Stimulated activated CD8-positive, alpha-beta memory T cell treated with anti-CD3 and anti-CD28 coated beads, Interleukin-15, amount 100 ng/mL, for 48 hours (primary cell): ENCODE measurements at places on chromosomes 6 and 20.

- DNase-seq, result no peak
Measured at GRCh38 chr20:37392441-37393195, 46.7 kb downstream of the SRC start.

GRCh38 chr6:158086504-158087223, 81.4 kb downstream of the SERAC1 start:
- no peak for DNase-seq

GRCh38 chr20:57480444-57481160, 44.3 kb downstream of the CTCFL start:
- peak; percentile 7 for DNase-seq

DNA sequence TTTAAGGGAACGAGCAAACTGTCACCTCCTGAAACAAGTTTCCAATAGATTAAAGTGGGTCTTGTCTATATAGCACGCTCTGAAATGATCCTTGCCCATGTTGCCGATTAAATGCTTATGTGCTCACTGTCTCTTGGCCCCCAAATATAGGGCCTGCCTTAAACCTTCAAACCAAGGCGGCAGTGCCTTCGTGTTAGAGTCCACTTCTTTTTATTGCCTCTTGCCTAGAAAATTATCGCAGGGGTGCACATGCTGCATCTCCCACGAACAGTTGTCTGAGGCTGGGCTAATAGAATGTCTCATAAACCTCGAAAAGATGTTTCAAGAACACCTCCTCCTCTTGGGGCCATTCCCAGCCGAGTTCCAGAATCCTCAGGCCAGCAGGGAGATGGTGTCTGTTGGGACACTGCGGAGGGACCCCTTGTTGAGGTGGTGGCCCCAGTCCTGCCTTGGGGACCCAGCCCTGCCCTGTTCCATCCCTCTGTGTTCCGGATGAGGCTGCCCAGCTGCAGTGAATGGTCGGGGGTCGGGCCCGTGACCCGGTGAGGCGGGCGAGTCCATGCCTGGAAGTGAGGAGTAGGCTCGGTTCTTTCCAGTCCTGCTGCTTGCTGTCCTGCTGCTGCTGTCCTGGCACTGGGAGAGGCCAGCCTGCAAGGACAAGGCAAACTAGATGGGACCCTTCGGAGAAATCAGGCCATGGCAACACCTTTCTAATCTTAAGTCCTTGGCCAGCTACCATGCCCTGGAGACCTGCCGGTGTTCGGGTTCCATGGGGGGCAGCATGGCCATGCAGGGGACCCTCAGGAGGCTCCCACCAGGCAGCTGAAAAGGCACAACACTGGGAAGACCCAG, 34.7 kb upstream of the SLCO4A1 start:
- DNase-seq, result no peak

DNA sequence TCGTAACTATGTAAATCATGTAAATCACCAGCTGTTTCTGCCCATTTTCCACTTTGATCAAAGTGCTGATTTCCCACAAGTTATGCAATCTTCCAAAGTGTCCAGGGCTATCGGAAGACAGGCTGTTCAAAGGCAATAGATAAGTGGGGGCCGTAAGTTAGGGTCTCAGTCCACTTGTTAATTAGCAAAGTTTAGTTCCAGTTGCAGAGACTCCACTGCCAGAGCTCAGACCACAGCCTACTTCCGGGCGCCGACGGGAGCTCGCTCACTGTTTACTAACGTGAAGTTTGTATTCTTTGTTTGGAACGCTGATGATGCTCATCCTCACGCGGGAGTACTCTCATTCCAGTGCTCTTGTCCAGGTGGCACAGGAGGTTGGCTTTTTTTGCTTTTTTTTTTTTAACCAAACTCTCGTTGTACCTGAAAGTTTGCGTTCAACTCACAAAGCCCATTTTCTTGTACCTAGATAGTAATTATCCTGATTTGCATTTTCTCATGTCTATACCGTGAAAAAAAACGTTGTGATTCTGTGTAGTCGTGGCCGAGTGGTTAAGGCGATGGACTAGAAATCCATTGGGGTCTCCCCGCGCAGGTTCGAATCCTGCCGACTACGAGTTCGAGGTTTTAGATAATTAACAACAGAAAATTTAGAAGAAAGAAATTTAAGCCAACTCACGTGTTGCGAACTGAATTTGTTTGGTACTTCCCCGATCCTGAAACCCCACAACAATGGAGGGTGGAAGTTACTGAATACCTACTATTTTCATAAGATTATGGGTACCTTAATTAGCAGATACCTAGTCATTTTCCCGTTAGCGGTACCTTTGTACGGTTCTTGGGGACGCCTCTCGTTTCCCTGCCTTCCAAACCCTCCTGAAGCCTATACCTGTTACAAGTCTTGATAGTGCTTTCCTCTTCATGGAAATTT, 29.9 kb upstream of the ZNF184 start:
- DNase-seq, result peak; percentile 72

DNA sequence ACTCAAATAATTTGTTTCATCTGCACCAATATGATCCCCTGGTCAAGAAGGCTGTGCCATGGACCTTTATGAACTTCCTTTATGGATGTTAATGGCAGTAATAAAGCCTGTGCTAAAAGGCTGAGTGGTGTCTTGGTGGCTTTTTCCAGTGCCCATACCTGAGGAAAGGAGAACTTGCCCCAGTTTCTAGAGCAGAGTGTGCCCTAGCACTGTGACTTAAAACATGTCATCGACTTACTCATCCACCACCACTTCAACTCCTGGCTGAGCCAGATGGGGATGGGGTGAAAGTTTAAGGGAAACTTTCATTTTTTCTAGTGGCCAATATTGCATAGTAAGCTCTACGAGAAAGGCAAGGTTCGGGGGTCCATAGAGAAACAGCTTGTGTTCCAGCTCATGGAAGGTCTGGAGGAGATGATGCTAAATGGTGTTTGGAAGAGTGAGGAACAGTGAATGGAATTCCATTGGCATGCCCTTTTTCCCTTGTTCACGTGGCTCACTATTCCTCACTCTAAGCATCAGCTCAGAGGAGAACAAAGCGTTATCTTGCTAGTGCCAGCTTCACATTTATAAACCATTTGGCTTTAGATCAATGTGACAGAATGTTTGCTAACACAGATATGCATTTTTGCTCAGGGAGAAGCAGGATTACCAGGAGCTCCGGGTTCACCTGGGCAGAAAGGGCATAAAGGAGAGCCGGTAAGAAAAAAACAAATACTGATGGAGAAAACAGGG, 71.2 kb downstream of the COL19A1 start:
- no peak for DNase-seq

GRCh38 chr6:108078191-108078590, 3.6 kb upstream of the OSTM1 start:
- DNase-seq, result no peak

DNA sequence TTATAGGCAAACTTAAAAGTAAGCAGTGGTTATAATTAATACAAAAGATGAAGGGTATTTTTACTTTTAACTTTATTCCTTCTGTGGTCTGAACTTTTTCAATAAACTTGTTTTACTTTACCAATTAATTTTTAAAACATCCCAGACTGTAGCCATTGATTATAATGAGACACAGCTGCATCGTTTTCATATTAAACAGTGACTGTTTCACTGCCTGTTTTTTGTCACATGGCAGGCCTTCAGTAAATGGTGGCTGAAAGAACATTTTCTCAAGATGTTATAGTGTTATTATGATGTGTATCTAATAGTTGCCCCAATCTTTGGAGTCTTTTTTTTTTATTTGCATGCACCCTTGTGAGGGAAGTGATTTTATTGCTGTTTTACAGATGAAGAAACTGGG, 95.1 kb downstream of the PLCB4 start:
- no peak for DNase-seq

DNA sequence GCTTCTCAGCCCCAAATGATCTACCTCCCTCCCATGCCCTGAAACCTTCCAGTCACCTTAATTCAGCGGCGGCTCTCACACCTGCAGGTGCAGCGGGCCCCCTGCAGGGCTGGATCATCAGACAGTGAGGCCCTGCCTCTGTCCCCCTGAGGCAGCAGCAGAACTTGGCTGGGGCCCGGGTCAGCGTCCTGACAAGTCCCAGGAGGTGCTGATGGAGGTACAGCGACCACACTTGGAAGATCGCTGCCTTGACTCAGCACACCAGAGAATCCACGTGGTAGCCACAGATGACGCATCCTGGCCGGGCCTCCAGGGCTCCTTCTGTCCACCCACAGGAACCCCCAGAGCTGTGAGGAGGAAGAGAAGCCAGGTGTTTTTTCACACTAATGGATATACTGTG, 116.4 kb upstream of the THBS2 start:
- no peak for DNase-seq

DNA sequence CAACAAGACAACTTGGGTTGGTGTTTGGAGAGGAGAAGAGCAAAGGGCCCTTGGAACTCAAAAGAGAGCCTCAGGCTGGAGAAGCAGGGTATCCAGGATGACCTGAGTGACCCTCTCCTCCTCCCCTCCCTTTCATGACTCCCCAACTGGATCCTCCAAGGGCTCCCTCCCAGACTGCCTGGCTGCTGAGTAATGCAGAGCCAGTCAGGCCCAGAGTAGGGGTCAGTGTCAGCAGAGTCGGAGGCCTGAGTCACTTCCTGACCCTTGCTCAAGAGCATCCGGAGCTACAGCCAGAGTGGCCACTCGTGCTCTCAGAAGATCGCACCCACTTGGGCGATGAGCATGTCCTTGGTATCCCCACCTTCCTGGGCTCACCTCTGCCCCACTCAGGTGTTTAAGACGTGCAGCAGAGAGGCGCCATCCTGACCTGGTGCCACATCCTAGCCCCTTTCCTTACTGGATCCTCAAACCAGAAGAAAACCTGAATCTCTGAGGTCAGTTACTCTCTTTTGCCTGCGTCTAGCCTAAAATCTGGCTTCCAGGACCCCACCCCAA, 2.8 kb upstream of the MAPK13 start:
- no peak for DNase-seq
